H4 (cell line): ENCODE measurements at places on chromosomes 5 and 9.

GRCh38 chr5:126884269-126884819, 107.4 kb downstream of the LMNB1 start:
- peak; percentile 50 for DNase-seq

DNA sequence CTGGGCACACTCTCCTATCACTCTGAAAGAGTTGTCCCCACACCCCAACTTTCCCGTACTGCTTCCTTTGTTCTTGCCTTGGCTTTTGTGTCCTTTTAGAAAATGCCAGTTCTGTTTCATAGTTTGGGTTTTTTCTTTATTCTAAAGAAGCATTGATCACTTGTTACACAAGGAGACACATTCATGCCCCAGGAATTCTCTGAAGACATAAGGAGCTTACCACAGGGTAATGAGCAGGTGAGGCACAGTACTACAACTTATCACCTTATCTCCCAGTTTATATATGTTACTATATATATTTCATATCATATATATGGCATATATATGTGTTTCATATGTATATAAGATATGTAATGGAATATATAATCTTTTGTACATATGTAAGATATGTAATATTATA, 6.5 kb upstream of the SSBP2 start:
- no peak for DNase-seq

- no peak for DNase-seq
These were observed 106.7 kb downstream of the OXCT1 start for GRCh38 chr5:41763574-41763973.

GRCh38 chr9:109590966-109591365, 92.9 kb upstream of the PTPN3 start:
- DNase-seq: peak; percentile 21

DNA sequence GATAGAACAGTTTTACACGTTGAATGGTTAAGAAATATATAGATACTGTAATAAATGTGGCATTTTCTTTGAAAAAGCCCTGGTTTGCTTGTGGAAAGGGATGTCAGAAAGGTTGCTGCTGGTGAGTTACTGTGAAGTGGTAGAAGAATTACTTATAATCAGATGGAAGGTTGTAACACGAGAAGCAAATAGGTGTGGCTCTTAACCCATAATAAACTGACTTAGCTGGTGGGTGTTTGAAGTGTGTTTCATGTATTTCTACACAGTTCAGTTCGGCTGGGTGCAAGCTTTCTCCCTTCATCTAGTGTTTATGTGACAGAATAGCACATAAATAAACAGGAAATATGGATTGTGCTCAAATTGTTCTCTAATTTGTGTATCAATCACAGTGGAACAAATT, 5.5 kb downstream of the CNOT6 start:
- DNase-seq: no peak

DNA sequence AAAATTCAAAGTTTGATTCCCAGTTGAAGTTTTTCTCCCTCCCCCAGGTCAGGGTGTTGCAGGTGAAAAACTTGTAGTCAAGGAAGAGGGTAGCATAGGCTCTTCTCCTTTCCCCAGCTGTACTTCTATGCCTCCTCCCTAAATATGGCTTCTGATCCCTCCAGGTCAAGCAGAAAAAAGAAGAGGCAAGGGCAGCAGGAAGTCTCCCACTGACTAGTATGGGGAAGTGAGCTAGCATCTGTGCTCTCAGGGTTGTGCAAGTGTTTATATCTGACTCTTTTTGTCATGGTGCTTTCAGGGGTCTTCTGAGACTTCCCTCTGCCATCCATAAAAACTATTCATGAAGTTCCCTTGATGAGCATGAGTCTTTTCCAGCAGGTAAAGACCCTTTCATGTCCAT, 76.0 kb downstream of the ATPSCKMT start:
- DNase-seq: no peak

GRCh38 chr9:35042081-35042604, 30.3 kb downstream of the VCP start:
- DNase-seq: peak; percentile 32

DNA sequence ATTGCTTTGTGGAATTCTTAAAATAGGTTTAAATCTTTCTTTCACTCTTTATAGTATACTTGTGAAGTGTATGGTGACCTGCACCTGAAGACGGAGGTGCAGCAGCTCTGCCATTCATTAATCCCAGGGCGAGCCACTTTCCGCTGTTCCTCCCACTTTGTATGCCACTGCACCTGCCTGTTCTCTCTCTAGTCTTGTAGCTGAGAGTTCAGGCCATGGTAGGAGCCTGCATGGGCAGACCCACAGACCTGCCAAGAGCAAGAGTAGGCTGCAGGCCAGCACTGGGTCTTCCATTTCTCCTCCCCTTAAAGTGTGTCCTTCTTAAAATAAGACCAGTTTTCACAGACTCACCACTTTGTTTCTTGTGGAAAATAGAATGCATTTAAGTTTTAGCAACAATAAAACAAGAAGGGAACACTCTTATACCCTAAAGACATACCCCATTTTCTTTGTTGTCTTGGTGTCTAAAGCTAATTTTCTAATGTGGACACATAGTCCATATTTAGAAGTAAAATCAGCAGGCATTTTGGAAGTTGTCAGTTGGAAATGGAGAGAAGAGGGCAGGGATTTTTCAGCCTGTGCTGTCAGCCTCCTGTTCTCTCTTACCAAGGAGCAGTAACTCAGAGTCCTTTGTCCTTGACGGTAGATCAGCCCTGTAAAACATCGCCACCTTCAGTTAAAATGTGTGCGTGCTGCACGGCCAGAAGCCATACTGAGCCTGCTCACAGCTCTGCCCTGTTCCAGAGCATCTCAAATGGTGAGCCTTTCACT, 103.2 kb downstream of the SNCAIP start:
- DNase-seq: peak; percentile 76

- no peak for DNase-seq
These were observed 21.8 kb downstream of the ENTREP1 start for GRCh38 chr9:69346596-69347390.

- DNase-seq: no peak
These were observed 5.9 kb upstream of the NREP start for GRCh38 chr5:111762895-111763294.

DNA sequence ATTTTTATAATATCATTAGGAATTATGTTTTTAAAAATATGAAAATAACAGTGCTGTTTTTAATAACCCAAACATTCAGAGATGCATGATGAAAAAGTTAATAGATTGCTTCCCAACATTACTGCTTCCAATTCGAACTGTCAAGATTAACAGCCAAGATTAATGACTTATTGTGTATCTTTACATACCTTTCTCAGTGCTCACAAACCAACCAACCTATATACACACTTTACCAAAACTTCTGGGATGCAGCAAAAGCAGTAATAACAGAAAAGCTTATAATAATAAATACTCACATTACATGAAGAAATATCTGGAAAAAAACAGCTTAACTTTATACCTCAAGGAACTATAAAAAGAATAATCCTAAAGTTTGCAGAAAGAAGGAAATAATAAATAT, 82.1 kb downstream of the TMEM232 start:
- DNase-seq: no peak

- DNase-seq: no peak
These were observed 19.0 kb upstream of the PTGER4 start for GRCh38 chr5:40660751-40661150.

DNA sequence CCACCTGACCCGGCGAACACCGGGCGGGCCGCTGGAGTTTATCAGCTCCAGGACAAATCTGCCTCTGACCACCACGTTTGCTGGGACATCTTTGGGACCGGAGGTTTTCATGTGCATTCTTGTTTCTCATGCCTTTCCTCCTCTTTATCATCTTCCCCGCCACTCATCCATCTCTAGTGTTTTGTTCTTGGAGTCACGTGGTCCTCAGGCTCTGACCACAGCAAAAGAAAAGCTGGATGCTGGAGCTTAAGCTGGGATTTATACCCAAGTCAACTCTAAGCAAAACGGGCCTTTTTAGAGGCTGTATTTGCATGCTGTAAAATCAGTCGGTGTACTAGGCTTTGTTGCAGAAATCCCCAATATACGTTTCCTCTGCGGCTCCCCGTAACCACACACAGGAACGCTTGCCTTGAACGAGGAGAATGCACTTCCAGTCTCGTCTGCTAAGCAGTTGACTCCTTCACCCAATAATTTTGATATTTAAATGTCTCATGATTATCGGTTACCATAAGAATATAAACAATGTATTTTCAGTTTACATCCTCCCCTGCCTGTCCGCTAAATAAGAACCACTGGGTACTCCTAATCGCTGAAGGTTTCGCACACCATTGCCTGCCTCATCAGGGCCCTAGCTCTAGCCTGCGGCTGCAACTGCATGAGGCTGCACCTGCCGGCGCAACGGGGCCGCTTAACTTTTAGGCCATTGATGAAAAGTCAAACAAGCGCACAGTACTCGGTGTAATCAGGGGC, 560 bp upstream of the NDUFS6 start:
- no peak for DNase-seq

GRCh38 chr9:124183772-124184171, 74.0 kb upstream of the NEK6 start:
- no peak for DNase-seq

- no peak for DNase-seq
These were observed 514.7 kb downstream of the MTRR start for GRCh38 chr5:8383616-8384015.

- DNase-seq: no peak
These were observed 21.3 kb downstream of the FGF1 start for GRCh38 chr5:142664636-142665035.

GRCh38 chr9:109418827-109419226, 79.3 kb downstream of the PTPN3 start:
- DNase-seq: no peak

- DNase-seq: no peak
These were observed 12.0 kb downstream of the PRRX2 start for GRCh38 chr9:129677456-129677855.

- DNase-seq: no peak
These were observed 185.4 kb downstream of the PJA2 start for GRCh38 chr5:109224276-109224882.

- DNase-seq: no peak
These were observed 167.7 kb upstream of the MRPS30 start for GRCh38 chr5:44640945-44641456.

GRCh38 chr5:142835540-142835939, 65.4 kb downstream of the ARHGAP26 start:
- no peak for DNase-seq

- DNase-seq: no peak
These were observed 16.4 kb upstream of the DMAC1 start for GRCh38 chr9:7816021-7816420.

- no peak for DNase-seq
These were observed 52.4 kb downstream of the MRPS27 start for GRCh38 chr5:72267685-72268084.

GRCh38 chr5:129204525-129204924, 110.0 kb downstream of the ISOC1 start:
- no peak for DNase-seq

DNA sequence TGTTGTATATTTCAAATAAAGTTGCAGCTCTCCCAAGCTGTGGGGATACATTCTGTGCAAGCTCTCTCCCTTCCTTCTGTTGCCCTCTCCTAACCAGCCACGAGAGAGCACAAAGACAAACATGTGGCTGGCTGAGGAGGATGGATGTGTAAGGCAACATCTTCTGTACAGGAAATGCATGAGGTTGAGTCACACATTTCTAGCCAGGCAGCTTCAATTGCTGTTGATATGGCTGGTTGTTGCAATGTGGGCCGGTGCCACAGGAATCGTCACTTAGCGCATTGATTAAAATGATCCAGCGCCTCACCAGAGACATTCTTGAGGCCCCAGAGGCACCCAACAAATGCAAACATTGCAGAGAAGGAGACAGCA, 207.1 kb downstream of the ICE1 start:
- DNase-seq: peak; percentile 44

DNA sequence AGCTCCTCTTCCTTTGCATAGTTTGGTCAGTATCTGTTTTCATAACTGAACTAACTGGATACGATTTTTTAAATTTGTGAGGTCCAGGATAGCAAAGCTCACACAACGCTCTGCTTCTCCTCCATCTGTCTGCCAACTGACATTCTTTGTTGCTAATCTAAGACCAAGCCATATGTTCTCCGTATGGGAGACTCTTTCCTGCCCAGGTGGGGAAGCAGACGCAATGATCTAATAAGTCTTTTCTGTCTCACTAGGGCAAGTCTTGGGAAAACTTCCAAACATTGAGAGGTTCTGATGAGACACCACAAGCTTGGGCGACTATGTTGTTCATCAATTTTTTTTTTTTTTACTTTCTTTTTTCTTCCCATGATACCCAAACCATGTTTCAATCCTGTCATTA, 558.5 kb downstream of the EFNA5 start:
- no peak for DNase-seq

DNA sequence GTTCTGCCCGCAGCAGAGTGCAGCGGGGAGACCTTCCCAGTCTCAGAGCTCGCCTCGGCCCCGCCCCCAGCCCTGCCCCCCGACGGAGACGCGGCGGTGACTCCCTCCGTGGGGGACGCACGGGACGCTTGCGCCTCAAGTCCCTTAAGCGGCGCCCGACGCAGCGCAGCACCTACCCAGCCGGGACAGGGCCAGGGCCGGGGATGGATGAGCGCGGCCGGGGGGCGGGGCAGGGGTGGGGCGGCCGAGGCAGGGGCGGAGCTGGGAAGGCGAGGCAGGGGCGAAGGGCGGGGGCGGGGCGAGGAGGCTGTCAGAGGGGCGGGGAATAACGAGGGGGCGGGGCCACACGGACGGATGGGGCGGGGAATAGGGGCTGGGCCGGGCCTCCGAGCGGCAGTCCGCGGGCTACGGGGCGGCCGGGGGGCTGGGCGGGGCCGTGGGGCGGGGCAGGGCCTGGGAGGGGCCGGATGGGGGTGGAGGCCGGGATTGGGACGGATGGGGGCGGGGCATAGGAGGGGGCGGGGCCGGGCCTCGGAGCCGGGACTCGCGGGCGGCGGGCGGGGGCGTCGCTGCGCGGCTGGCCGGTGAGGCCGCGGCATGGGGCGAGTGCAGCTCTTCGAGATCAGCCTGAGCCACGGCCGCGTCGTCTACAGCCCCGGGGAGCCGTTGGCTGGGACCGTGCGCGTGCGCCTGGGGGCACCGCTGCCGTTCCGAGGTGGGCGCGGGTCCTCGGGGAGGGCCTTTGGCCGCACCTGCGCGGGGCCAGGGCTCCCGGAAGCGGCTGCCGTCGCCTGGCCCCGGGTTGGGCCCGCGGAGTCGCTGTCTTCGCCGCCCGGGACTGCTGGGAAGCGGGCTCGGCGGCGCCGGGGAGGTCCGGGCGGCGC, at the start of gene ARRDC1:
TSS of gene ARRDC1 (plus strand) at position 566 of the 884 bp plus-strand sequence. CDS start at position 598, 32 bp downstream.
- peak; percentile 90 for DNase-seq

DNA sequence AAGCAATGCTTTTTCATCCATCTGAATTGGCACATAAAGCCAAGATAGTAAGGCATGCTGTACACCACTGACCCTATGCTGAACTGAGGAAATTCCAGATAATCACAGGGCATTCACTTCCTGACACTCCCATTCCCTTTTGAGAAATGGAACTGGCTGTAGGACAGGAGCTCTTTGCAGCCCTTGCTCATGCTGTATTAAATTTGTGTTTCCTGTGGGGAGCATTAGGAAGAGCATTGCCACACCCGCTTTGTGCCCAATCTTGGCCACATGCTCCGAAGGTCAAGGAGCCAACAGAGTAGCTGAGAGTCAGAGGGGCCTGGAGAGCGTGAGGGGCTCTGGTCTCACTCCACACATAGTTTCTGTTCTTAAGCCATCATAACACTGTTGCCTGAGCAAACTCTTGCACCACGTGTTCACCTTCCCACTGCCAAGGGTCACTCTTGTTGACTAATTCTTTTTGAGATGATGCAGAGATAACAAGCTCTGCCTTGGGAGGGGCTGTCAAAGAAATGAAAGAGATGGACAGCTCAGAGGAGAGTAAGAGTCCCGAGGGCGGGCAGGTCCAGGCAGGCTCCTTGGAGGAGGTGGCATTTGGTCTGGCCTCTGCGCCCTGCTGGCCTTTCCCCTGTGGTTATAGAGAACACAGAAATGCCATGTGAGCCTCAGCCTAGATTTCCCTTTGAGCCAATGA, 31.7 kb upstream of the ARAP3 start:
- DNase-seq: no peak
